ENCODE measurements at places on chromosomes 1 and 21. TPM values are rescaled to one million over a fixed set of nuclear protein-coding genes. Genes with fewer than 3 reads are reported as not detected.

- peak; percentile 51 for DNase-seq
These were observed 5.1 kb upstream of the CAPN8 start for GRCh38 chr1:223670458-223671159.

- no peak for DNase-seq
These were observed 865 bp upstream of the PTPN22 start for GRCh38 chr1:113872219-113872935.

DNA sequence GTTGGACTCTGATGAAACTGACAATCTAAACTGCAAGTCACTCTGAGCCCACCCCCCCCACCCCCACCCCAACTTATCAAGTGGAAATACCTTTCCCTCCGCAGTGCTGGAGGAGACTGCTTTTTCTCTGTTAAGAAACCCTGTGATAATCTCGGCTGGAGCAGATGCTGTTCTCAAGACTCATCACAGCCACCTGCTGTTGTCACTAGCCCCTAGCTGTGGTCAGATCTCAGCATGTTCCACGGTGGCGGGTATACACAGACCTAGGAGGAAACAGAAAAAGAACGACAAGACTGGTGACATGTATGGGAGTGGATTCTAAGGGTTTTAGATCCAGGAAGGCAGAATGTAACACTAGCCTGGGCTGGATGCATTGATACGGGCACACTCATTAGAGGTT is 2.3 kb downstream of the ACTL8 start:
- DNase-seq, result no peak

GRCh38 chr1:228190778-228191177 is 17.1 kb upstream of the OBSCN start:
- no peak for DNase-seq

DNA sequence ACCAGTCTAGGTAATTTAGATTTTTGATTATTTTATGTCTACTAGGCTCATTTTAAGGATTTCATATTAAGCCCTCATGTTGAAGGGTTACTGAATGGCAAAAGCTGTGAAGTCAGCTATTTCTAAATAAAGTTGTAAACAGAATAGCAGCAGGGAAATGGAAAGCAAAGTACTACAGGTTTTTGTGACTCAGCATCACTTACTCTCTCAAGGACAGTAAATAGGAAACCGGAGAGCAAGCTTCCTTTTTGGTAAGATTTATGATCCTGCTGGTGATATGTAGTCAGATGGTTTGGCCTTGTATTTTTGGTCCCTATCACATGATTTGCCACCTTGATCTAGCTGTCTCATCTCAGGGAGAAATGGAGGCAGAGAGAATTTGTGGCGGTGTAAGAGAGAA is 226.0 kb downstream of the RPS6KC1 start:
- DNase-seq, result no peak

DNA sequence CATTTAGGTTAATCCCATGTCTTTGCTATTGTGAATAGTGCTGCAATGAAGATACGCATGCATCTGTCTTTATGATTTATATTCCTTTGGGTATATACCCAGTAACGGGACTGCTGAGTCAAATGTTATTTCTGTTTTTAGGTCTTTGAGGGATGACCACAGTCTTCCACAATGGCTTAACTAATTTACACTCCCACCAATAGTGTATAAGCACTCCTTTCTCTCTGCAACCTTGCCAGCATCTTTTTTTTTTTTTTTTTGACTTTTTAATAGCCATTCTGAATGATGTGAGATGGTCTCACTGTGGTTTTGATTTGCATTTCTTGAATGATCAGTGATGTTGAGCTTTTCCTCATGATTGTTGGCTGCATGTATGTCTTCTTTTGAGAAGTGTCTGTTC is 33.5 kb downstream of the ASH1L start:
- DNase-seq, result no peak

- DNase-seq, result no peak
These were observed 120.3 kb upstream of the BARHL2 start for GRCh38 chr1:90837420-90837819.

DNA sequence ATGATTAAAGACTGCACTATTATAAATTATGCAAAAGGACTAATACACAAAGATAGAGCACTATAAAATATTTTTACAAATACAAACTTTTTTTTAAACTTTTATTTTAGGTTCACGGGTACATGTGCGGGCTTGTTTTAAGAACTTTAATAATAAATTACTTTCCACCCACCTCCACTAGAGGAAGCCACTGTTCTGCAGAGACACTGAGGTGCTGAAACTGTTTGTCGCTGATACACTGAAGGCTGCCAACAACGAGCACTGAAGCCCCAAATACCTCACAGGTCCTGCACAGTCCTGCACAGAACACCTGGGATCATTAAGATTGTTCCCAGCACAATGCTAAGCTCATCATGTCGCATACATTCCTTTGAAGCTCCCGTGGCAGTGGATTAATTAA is 19.9 kb downstream of the COA6 start:
- no peak for DNase-seq

DNA sequence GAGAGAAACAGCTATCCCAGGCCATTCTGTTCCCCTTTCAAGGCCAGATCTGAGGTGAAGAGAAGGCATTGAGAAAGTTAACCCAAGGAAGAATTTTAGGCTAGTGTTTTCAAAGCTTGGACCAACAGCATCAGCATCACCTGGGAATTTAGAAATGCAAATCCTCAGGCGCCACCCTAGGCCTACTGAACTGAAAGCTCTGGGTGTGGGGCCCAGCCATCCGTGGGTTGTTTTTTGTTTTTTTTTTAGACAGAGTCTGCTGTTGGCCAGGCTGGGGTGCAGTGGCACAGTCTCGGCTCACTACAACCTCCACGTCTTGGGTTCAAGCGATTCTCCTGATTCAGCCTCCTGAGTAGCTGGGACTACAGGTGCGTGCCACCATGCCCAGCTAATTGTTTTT is 98.6 kb downstream of the RNF220 start:
- no peak for DNase-seq

DNA sequence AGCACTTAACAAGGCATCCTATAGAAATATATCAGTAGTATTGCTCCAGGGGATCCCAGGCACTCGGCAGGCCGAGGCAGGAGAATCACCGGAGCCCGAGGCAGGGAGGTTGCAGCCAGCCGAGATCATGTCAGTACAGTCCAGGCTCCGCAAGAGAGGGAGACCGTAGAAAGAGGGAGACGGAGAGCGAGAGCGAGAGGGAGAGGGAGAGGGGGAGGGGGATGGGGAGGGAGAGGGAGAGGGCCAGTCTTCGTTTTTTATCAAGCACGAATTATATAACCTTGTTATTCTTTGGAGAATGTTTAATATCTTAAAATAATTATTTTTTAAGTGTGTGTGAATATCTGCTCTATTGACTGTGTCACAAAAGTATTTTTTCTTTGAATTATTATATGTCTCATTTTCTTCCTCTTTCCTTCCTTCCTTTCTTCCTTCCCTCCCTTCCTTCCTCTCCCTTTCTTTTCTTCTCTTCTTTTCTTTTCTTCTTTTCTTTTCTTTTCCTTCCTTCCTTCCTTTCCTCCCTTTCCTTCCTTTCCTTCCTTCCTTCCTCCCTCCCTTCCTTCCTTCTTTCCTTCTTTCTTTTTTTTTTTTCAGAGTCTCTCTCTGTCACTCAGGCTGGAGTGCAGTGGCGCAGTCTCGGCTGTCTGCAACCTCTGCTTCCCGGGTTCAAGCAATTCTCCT is 233.7 kb downstream of the SRGAP2C start:
- DNase-seq, result no peak

GRCh38 chr1:2556277-2556677 is at the start of gene TNFRSF14:
Gene TNFRSF14 (plus strand): TSS chr1:2556371. CDS start chr1:2556665, 294 bp downstream.
- peak; percentile 35 for DNase-seq

DNA sequence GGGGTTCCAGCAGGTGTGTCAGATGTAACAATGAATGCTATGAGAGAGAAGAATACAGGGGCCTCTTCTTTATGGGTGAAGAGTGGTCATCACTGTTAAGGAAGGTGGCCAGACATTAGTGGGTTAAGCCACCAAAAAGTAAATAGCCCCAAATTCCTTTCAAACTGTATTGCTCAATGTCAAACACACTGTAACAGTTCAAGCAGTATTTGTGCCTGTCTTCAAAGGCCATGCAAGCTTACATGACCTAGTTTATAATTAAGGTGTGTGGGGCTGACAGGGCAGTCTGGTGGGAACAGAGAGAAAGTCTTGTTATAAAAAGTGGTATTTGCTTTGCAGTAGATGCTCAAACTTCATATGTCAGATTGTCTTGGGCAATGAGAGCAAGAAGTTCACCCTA is 18.5 kb downstream of the CHIT1 start:
- DNase-seq, result no peak

GRCh38 chr1:233057836-233058235 is 107.4 kb downstream of the NTPCR start:
- DNase-seq, result no peak

GRCh38 chr21:36783612-36784374 is 84.9 kb downstream of the SIM2 start:
- peak; percentile 97 for DNase-seq

DNA sequence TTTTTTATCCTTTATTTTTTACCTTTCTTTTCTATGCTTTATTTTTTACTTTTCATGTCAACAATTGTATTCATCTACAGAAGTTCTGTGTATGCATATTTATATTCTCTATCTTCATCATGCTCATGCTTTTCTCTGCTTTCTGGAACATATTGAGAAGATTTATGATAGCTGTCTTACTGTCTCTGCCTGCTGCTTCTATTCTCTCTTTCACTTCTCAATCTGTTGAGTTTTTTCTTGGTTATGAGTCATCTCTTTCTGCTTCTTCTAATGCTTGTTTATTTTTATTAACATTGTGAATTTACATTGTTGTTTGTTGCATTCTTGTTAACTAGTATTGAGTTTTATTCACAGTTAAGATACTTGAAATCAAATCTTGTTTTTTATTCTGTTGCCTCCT is 22.6 kb downstream of the F5 start:
- no peak for DNase-seq

GRCh38 chr21:31911138-31911907 is 38.5 kb downstream of the HUNK start:
- peak; percentile 86 for DNase-seq

DNA sequence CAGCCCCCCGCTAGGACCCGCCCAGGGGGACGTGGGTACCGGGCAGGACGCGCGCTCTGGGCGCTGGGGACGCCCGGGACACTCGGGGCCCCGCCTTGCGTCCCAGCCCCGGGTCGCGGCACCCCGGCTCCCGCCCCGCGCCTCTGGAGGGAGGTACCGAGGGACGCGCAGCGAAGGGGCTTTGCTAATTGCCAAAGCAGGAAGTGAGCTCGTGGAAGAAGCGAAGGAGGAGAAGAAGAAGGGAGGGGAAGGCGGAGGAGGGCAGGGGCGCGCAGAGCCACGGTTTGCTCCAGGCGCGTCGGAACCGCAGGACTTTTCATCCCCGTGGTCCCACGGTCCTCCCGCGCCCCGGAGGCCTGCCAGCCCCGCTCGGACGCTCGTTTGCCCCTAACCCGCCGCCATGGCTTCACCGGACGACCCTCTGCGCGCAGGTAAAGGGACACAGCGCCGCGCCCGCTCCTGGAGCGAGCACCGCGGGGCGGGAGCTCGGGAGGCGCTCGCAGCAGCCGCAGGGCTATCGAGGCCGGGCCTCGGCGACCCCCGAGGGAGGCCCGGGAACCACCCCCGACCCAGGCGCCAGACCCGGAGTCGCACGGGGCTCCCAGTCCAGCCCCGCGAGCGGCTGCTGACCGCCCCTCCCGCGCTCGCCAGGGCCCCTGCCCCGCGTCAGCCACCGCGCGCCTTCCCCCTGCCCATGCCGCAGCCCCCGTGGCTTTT is 1.3 kb downstream of the EDARADD start:
- no peak for DNase-seq

GRCh38 chr1:64396817-64397216 is 73.1 kb upstream of the CACHD1 start:
- DNase-seq, result no peak

GRCh38 chr1:211035821-211036380 is 98.0 kb downstream of the KCNH1 start:
- no peak for DNase-seq

DNA sequence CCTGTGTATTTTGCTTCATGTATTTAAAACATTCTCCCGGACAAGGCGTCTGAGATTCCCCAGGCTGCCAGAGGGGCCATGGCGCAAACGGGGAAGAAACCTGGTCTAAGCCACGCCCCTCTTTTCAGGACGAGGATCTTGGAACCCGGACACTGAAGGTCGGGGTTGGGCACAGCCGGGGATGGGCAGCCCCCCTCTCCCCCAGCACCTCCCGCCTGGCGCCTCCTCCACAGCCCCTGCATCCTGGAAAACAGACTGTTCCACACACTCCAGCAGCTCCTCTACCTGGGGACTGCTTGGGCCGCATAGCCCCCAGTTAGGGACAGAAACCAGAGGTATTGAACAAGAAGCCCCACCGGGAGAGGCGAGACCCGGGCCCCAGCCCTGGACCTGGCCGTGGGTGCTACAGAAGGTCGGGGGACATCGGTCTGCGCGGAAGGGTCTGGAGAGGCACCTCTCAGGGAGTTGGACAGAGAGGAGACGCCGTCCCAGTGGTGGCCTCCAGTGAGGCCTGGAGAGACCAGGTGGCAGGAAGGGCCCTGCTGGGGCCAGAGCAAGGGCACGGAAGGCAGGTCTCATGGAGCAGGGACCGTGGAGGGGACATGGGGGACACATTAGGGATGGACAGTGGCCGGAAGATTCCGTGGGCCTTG is 5.4 kb downstream of the TP73 start:
- no peak for DNase-seq

GRCh38 chr1:66546047-66546810 is 12.3 kb downstream of the SGIP1 start:
- DNase-seq, result peak; percentile 81

GRCh38 chr1:15218287-15219279 is 28.4 kb upstream of the FHAD1 start:
- DNase-seq, result peak; percentile 56

DNA sequence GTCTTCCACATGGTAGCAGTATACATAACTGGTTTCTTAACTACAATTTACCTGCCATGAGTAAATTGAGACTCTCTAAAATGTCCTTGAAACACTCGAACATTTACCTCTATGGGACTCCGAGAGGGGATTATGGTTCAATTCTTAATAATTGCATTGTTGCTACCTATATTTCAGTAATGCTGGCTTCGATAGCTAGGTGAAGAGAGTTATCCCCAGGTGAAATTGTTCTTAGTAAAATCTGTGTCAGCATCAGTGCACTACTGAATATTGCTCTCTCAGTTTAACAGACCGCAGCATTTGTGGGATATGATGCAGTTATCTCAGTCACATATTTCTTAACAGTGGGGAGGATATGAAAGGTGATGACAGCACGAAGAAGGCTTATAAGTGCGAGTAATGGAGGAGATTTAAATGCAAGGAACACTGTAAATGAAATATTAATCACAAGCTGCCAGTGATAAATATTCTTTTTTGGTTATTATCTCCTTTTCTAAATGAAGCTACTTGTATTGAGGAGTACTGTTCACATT is 801.9 kb downstream of the BRINP3 start:
- DNase-seq, result no peak

- DNase-seq, result no peak
These were observed 13.8 kb downstream of the LAX1 start for GRCh38 chr1:203778789-203779188.

The FLG2 gene
- total RNA-seq, result not detected

The PIGV gene
- total RNA-seq, result 8.6 TPM

The S100A7 gene
- not detected for total RNA-seq

The MAD2L2 gene
- 47.5 TPM for total RNA-seq

The SEC16B gene
- total RNA-seq, result 4.3 TPM

The CELA2A gene
- not detected for total RNA-seq

The GJA9 gene
- not detected for total RNA-seq

The BATF3 gene
- 1.6 TPM for total RNA-seq

The CLDN19 gene
- not detected for total RNA-seq

All from IMR-90 (cell line).